ENCODE measurements at places on chromosomes 7 and 10.

- no peak for DNase-seq
These were observed 218.2 kb upstream of the IMMP2L start for GRCh38 chr7:111780527-111780926.

DNA sequence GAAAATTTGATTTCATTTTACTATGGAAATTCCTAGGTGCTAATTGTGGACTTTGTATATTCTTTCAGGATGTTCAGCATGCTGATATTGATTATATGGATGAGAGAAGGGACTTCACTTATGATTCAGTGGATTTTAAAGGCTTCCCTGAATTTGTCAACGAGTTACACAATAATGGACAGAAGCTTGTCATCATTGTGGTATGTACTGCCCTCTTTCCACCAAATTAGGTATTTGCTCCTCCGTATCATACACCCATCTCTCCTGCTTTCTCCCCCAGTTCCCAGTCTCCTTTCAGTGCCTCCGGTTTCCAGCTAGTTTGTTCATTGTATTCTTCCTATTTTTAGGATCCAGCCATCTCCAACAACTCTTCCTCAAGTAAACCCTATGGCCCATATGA lies 34.6 kb downstream of the MGAM start:
- no peak for DNase-seq

DNA sequence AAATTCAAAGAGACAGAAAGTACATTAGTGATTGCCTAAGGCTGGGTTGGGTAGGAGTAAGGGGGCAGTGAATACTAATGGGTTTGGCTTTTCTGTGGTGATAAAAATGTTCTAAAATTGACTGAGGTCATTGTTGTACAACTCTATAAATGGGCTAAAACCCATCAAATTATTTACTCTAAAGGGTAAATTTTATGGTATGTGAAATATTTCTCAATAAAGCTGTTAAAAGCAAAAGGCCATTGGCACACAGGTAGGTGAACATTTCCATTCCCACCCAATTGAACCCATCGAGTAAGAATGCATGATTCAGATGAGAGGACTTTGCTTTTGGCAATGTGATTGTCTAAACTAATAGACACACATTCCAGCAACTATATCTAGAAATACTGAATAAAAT lies 579.4 kb downstream of the GATA3 start:
- DNase-seq, result no peak

DNA sequence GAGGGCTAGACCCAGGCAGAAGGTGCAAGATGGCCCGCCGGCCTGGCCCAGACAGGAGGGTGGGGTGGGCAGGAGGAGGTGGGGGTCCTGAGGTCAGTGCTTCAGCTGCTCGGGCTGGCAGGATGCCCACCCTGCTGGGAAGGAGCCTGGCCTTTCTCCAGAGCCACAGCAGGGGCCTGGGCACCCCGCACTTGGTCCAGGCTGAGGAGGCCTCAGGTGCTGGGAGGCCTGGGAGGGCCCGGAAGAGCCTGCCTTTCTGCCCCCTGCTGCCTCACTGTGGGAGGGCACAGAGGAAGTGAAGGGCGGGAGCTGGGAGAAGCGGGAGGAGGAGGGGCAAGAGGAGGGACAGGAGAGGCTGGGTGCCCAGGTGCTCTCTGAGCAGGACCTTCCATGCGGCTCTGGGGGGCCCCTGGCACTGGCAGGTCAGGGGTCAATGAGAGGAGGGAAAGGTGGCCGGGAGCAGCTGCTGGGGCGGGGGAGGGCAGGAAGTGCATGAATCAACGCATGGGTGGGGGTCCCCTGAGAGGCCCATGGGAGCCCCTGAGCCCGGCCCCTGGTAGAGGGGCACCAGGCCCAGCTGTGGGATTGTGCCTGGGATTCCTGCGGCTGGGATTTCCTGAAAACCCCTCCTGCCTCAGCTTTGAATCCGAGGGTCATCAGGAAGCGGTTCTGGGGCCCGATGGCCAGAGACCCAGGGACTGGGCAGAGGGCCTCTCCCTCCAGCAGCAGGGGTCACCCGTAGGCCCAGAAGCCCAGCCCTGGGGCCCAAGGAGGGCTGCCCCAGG lies 49.9 kb downstream of the PWWP2B start:
- DNase-seq, result peak; percentile 80

GRCh38 chr10:70053218-70053840 lies 683 bp downstream of the MACROH2A2 start:
- DNase-seq, result no peak

DNA sequence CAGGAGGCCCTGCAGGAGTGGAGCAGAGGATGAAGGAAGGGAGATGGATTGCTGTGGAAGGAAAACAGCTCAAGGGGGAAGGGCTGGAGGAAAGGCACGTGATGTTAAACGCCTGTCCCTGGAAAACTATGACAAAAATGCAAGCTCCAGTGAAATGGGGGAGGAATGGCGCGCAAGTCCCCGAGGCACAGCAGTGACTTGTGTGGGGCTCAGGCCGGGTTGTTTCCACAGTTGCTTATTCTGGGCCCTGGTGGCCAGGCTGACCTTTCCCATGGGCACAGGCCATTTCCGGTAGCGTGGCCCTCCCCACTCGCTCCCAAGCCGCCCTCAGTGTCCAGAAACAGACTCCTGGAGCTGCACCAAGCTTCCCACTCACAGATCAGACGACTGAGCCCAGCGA lies 68.1 kb upstream of the PDGFA start:
- no peak for DNase-seq

DNA sequence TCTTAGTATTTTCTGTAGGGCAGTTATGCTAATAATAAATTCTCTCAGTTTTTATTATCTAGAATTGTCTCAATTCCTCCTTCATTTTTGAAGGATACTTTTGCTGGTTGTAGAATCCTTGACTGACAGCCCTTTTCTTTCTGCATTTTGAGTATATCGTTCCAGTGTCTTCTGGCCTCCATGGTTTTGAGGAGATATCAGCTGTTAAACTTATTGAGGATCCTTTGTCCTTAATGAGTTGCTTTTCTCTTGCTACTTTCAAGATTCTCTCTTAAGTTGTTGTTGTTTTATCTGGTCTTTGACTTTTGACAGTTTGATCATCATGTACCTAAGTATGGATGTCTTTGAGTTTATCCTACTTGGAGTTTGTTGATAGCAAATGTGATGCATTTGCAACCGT lies 8.9 kb upstream of the GJC3 start:
- DNase-seq, result no peak

DNA sequence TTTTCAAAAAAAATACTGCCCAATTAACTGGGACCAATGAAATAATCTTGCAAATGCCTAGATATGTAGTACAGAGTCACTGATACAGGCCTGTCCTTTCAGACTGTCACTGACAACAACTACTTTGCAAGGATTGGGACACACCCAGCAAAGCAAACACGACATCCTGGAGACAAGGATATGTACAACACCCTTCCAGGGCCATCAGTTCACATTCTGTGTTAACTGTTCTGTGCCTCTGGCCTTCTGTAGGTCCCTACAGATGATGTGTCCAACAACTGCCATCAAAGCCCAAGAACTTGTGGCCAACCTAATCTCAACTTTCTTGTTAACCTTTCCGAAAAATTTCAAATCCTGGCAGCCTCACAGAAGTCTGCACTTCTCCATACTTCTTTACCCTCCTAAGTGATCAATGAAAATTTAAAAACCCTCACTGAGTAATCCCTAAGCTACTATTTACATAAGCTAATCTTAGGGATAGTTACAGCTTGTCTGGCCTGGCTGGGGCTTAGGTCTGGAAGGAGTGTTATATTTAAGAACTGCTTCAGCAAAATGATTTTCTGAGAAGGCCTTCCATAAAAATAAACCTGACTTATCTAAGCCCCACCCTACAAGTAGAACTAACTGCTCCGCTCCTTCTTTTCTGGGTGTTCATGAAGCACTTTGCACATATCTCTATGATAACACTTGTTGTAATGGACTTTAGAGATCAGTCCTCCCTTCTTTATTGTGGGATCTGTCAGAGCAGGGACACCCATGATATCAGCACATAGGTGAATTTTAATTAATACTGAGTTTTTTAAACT lies 21.0 kb downstream of the COBL start:
- DNase-seq, result no peak

GRCh38 chr7:142800699-142801260 lies 30.0 kb downstream of the PRSS2 start:
- no peak for DNase-seq

DNA sequence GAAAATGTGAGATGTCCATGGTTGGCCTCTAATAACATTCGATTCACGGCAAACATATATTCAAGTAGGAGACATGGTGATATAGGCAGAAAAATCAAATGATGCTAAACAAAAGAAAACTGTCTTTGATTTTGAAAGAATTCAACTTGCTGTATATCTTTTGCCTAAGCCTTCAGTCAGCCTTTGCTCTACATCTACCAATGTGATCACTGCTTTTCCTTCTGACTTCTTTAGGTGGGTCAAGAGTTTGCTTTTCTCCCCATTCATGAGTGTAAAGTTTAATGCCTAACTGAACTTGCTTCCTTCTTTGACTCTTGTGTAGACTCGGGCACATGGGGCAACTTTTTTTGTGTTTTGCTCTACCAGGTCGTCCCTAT lies 417 bp upstream of the HIF1AN start:
- DNase-seq, result no peak

DNA sequence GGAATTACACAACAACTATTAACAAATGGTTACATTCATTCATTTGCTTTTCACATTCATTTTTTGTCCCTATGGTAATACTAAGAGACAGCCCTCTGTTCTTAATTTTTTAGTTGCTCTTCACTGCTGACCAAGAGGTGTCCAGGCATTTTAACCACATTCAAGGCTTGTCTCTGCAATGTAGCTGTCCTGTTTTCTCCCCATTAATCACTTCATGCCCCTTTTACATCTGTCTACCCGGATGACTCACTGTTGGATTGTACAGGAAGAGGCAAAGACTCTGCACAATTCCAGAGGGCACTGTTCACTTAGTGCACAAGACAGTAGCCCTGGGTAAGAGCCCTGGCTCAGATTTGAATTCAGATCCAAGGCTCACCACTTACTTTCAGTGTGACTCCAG lies 168.5 kb downstream of the NOC3L start:
- DNase-seq, result no peak

DNA sequence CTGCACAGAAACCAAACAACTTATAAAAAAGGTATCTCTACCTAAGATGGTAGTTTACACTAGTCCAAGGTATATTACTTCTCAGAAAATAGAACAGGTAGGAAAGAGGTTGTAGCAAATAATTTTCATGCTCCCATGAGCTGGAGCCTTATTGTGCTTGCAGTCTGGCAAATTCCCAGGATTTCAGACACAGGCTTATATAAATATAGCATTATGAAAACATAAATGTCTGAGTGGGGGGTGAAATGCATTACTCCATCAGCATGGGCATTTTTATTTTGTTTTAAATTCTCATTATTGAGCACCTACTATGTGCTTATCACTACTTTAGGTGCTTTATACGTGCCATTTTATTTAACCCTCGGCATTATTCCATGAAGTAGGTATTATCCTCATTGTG lies 83.0 kb upstream of the PHYHIPL start:
- no peak for DNase-seq

DNA sequence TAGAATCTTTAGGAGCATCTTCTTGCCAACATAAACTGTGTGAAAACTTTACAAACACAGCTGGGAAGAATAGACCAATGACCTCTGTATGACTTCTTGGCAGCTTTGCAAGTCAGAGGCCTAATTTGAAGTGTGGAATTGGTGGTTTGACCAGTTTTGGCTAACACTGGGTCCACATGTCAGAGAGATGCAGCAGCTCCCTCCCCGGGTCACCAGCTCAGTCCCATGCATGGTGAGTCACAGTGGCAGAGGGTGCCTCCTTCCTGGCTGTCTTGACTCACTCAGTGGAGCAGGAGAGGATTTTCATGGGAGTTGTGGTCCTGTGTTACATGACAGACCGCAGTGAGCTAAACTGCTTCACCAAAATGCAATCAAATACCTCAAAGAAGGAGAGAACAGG lies 8.2 kb upstream of the STARD3NL start:
- DNase-seq, result no peak

GRCh38 chr10:63930584-63930983 lies 409.4 kb downstream of the REEP3 start:
- no peak for DNase-seq

GRCh38 chr10:78742730-78743615 lies 325.8 kb upstream of the ZMIZ1 start:
- no peak for DNase-seq

- DNase-seq, result no peak
These were observed 9.5 kb upstream of the SEM1 start for GRCh38 chr7:96719164-96719563.

DNA sequence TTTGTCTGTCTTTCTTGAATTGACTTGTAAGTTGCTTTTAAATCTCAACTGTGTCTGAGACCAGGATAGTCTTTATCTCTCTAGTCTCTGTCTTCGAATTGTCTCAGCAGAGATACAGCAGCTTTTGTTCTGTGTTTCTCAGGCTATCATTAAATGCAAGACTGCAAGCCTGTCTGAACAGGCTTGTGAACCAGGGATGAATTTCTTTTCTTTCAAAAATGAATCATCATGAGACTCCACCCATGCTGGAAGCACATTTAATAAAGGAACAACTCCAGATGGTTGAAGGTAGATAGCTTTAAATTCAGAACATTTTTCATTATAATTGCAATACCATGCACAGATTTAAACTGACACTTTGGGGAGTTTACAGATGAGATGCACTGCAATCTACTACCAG lies 155.9 kb downstream of the SEC23IP start:
- no peak for DNase-seq

- DNase-seq, result no peak
These were observed 8.0 kb upstream of the SPOCK2 start for GRCh38 chr10:72096115-72097000.

DNA sequence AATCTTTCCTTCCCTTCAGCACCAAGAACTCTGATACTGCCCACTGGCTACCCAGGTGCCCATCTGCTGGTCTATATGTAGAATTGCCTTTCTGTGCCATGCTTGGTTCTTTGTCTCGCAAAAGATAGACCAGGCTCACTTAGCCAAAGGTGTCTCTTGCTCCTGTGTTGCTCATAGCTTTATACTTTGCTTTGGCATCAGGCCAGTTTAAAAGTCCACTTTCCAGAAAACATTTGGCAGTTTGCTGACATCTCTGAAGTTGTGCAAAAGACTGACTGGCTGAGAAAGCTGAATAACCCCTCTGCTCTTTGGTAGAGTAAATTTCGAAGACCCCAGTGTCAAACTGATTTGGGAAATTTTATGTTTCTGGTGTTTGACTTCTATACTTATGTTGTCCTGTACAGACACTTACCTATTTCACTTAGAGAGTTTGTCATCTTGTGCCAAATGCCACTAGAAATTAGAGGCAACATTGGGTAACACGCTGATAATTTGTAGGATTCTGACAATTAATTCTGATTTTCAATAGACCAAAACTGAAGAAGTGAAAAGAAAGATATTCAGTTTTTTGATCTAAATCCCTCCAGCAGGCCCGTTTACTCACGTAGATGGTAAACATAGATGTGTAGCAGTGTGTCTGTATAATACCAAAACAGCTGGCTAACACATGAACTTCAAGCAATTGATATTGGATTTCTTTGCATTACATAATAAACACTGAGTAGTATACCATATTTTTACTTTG lies 91.1 kb downstream of the CPED1 start:
- DNase-seq, result no peak

Measured in CD4-positive, alpha-beta T cell treated with Interleukin-6 at 100 ng/mL for 8 hours (primary cell).